ENCODE measurements at places on chromosomes 3 and 15.

DNA sequence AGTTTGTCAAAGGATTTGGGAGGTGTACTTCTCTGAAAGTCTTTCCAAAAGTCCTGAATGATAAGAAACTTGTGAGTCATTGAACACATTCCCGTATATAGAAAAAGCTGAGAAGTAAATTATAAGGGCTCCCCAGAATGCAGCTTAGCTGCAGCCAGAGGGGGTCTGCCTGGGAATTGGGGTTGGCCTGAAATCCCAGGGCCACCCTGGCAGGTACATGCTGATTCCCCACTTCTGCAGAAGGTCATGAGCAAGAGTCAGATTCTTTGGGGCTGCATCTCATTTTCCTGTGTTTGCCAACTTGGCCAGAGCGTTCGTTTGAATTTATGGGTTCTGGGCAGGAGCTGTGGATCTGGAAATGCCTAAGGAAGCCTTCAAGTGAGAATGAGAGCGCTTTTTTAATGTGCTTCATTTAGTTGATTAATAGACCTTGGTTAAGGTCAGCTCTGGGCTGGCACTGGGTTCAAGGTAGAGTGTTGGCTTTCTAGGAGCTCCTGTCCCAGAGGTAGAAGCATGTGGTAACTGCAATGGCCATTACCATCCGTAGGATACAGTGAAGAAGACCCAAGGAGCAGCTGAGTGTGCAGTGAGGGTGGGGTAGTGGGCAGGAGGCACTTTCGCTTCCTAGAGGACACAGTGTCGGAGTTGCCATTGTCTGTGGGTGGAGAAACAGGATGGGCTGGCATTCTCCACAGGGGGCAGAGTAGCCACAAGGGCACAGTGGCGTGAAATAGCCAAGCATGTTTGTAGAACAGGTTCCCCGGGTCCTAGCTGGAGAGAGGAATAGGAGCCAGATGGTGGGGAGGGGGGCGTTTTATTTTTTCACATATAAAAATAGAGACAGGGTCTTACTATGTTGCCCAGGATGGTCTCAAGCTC, 3.2 kb downstream of the SLC6A6 start:
- DNase-seq, result no peak

- peak; percentile 88 for DNase-seq
Observed at GRCh38 chr15:100725121-100726069, 123.0 kb downstream of the ASB7 start.

DNA sequence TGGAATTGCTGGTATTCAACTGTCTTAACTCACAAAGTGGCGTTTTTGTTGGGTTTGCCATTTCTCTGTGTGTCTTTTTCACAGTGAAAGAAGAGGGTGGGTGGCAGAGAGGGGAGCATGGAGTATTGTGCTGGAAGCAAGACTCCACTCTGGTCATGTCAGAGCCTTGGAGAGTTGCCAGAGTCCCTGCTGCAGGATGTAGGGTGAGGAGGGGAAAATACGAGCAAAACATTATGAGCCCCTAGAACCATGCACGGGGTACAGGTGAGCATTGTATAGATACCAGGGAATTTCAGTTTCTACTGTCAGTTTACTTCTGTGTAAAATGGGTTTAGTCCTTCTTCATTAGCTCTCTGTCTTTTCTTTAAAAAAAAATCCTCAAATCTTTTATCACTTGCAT, 249.9 kb downstream of the CACNA2D3 start:
- DNase-seq, result no peak

DNA sequence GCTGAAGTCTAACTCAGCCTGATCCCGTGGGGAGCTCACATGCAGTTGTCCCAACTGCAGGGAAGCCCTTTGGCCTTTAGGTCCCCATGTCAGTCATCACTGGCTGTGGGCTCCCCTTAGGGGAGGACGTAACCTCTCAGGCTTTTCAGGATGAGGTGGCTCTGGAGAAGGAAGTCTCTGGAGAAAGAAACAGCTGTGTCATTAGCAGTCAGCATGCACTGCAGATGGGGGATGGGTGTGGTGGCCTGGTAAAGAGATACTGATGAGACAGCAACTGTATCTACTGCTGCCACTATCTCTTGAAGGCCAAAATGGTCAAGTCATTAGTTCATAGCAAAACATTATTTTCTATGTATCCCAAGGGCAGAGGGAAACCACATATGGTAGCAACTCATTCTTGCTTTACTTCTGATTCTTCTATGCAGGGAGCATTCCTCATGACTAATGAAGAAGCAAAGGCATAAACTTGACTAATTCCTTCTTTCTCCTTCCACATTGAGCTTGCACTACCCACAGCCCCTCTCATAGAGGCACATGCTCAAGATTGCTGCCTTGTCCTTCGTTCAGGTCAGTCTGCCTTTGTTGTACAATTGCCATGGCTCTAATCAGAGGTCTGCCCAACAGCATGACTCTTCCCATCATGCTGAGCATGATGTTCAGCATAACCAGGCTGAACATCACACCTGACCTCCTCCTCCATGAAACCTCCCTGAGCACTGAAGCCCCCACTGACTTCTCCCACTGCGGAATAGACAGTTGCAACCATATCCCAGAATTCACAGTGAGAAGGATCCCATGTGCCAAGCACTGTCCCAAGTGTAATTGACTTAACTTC, 47.8 kb upstream of the TMEM158 start:
- DNase-seq, result no peak

- DNase-seq, result peak; percentile 13
Observed at GRCh38 chr3:4670352-4670751, 177.2 kb downstream of the ITPR1 start.

GRCh38 chr3:128853826-128854225, 25.6 kb upstream of the ACAD9 start:
- no peak for DNase-seq

DNA sequence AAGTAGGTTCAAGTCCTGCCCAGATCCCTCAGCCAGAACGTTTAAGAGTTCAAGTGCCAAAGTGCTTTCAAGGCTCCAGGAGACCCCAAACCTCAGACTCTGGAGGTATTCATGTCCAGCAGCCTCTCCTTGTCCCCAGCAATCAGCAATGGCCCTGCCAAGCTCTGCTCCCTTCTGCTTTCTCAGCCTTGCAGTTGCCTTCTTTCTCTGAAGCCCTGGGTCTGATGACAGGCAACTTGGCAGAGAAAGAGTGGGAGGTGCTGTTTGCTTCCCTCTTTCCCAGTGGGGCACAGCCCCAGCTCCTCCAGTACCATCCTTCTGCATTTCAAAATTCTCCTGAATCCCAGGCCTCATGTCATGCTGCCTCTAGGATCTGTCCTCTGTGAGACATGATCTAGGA, 40.2 kb downstream of the ATP2B2 start:
- DNase-seq, result no peak

- peak; percentile 69 for DNase-seq
Observed at GRCh38 chr3:32278714-32279113, 40.2 kb downstream of the CMTM8 start.

DNA sequence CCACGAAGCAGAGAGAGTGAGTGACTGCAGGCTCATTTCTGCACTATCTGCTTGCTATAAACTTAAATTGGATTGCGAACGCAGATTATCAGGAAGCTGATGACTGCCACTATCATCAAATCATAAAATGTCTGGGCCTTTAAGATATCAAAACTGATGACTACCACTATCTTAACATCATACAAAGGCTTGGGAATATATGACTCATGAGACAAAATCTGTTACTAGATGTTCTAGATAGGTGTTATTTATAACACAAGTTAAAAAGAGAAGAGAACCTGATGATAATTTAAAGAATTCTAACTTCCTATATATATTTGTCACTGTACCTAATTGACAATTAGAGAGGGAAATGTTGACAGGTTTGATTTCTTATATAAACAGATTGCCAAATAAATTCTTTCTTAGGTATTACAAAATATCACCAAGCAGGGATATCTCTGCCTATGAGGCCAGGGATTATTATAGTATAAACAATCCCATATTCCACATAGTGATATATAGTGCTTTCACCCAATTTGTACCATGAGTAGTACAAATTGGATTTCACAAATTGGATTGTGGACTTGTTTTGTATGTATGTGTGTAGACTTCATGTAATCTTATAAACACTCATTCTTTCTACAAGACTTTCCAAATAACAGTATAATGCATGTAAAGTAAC, 1157.2 kb downstream of the ROBO1 start:
- DNase-seq, result no peak

- no peak for DNase-seq
Observed at GRCh38 chr15:77346245-77347036, 73.5 kb downstream of the PEAK1 start.

DNA sequence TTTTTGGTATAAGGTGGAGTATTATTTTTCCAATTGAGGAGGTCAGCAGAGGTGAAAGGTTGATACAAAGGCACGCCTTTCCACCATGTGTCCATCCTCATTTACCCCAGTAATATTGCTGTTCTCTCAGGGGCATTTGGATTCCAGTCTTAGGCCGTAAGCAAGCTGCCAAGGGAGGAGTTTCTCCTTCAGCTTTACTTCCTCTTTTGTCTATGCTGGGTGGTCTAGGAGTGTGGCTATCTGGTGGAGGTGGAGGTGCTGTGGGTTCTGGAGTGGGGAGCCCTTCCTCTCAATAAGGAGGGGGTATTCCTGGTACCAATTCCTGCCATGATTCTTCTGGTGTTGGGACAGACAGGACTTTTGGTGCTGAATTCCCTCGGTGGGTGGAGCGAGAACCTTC, 340.6 kb downstream of the KCNH8 start:
- no peak for DNase-seq

DNA sequence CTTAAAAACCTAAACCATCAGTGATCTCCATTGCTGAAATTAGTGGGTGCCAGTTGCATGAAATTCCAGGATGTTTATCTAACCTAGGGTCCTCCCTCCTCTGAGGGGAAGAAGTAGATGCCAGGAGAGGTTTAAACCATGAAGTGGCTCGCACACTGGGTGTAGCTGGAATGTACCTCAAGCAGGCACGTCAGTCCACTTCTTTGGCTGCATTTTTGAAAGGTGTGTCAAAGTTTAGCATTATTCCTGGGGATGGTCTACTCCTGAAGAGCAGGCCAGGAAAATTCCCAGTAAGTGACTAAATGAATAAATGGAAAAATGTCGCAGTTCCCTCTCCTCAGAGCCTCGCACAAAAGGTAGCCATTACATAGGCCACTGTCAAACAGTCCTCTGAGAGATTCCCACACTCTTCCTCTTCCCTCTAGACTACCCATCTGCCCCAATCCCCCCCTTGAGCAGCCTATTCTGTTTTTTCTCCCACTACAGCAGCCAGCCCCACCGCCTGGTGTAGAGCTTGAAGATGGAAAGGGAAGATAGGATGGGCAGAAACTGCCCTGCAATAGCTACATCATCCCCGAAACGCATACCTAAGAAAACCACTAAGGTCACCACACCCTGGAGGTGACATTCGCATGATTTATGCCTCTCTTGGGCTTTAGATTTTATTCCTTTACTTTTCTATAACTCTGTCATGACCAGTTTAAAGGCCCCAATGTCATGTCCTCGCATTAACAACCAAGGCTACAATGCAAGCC, 655 bp upstream of the TMOD3 start:
- peak; percentile 99 for DNase-seq

GRCh38 chr3:119741657-119742590, 39.1 kb downstream of the CFAP91 start:
- no peak for DNase-seq

DNA sequence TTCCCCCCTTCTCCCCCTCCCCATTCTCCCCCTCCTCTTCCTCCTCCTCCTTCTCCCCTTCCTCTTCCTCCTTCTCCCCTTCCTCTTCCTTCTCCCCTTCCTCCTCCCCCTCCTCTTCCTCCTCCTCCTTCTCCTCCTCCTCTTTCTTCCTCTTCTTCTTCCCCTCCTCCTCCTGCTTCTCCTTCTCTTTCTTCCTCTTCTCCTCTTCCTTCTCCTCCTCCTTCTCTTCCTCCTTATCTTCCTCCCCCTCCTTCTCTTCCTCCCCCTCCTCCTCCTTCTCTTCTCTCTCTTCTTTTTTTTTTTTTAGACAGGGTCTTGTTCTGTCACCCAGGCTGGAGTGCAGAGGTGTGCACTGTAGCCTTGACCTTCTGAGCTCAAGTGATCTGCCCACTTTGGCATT, 21.2 kb upstream of the LCTL start:
- no peak for DNase-seq

- no peak for DNase-seq
Observed at GRCh38 chr15:50063226-50063625, 55.8 kb downstream of the ATP8B4 start.

GRCh38 chr3:85476891-85477495, 518.2 kb downstream of the CADM2 start:
- DNase-seq, result peak; percentile 2

- no peak for DNase-seq
Observed at GRCh38 chr15:75186044-75186443, 15.6 kb upstream of the C15orf39 start.

GRCh38 chr15:91712286-91712685, 141.2 kb upstream of the SLCO3A1 start:
- no peak for DNase-seq

GRCh38 chr3:120636795-120637401, 40.8 kb downstream of the NDUFB4 start:
- no peak for DNase-seq

- DNase-seq, result no peak
Observed at GRCh38 chr3:135329479-135329878, 534.4 kb downstream of the EPHB1 start.

DNA sequence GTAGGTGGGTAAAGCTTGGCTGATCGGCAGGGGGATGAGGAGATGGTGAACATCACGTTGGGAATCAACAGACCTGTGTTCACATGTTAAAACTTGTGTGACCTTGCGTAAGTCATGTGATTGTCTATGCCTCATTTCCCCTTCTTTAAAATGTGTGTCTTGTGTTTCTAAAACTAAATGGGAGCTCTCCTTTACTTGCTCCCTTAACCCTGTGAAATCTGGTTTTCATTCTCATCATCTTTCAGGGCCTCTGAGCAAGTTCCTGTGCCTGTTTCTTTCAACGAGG, 29.7 kb upstream of the IREB2 start:
- DNase-seq, result no peak

- DNase-seq, result peak; percentile 71
Observed at GRCh38 chr15:59437817-59438624, at the start of gene FAM81A. TSS of gene FAM81A (plus strand) at chr15:59438186. CDS start at chr15:59458627, 20,441 bp downstream.

DNA sequence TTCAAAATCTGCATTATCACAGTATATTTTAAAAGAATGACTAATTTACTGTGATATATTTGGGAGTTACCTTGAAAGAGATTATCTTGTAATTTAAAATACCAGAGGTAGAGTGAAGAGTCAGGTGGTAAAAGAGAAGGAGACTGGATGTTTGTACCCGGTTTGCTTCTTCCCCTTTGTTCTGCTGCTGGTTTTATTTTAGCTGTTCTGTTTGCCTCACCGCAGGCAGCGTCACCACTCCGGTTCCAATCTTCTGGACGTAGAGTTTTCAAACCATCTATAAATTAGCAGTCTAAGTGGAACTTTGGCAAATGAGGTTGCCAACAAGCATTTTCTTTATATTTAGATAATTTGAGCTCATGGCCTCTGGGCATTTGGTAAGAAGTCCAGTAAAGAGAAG, 38.2 kb downstream of the PPARG start:
- DNase-seq, result no peak

GRCh38 chr15:61994216-61994615, 66.0 kb downstream of the VPS13C start:
- DNase-seq, result peak; percentile 90

GRCh38 chr3:154582501-154582900, 152.5 kb upstream of the GPR149 start:
- no peak for DNase-seq

GRCh38 chr15:100763835-100764750, 115.5 kb upstream of the ALDH1A3 start:
- no peak for DNase-seq

GRCh38 chr3:193168931-193169330, 72.1 kb upstream of the PLAAT1 start:
- no peak for DNase-seq

GRCh38 chr3:52028572-52028971, 27.8 kb downstream of the DUSP7 start:
- no peak for DNase-seq
